ENCODE measurements at places on chromosomes 3 and 15.

DNA sequence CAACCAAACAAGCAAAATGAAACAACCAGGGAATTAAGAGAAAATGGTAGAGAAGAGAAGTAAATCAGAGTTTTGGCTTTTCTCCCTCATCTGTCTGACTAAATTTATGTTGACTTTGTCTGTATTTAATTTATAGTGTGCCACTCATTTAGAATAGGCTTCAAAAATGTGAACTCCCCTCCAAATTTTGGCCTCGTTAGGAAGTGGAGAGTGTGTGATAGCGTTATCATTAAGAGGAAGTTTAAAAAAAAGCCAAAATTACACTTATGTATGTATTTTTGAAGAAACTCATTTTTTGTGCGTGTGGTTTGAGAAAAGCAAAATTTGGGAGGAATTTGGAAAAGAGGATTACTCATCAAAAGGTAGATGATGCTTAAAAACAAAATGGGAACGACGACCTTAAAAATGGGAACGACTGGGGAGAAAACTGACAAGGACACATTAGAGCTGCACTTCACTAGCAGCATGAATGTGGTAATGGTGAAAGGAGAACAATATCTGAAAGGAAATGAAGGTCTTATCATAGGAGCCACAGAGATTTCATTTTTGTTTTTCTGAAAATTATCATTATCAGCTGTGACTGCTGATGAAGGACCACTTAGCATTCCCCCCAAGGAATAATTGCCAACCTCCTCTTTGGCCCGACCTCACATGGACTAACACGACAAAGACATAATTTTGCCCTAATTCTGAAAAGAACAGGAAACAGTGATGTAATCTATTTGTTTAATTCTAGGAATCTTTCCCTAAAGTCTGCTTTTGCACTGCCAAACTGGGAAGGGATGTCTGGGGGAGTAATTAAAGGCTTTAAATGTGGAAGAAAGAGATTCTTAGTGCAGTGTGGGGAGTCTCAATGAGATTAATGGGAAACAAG, 163.2 kb upstream of the P2RY1 start:
- DNase-seq = no peak

DNA sequence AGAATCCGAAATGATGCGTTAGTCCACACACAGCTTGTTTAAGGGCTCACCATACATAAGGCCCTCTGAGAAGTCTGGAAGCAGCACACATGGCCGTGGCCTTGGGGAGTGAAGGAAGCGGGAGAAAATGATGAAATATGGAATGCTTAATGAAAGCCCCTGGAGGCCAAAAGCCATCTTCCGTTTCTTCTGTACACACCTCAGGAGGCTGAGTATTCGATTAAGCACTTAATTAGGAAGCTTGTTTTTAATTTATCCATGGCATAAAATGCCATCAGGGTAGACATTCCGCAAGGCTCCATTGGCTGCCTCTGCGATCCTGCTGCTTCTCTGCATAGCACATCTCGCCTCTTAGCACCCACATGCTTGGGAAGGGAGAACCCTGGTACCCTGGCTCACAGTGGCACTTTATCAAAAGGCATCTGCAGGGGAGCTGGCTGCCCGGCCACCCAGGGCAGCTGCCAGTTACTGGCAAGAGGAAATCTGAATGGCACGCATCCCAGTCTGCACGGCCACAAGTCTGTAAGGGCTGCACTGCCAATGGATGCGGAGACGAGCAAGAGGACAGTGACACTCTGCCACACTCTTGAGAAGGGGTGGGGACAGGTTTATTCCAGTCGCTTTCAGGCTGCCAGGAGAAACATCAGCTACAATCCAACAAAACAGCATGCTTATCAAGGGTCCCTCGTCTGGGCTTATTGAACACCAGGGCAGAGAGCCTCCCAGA, 356.2 kb downstream of the OCA2 start:
- DNase-seq = no peak

DNA sequence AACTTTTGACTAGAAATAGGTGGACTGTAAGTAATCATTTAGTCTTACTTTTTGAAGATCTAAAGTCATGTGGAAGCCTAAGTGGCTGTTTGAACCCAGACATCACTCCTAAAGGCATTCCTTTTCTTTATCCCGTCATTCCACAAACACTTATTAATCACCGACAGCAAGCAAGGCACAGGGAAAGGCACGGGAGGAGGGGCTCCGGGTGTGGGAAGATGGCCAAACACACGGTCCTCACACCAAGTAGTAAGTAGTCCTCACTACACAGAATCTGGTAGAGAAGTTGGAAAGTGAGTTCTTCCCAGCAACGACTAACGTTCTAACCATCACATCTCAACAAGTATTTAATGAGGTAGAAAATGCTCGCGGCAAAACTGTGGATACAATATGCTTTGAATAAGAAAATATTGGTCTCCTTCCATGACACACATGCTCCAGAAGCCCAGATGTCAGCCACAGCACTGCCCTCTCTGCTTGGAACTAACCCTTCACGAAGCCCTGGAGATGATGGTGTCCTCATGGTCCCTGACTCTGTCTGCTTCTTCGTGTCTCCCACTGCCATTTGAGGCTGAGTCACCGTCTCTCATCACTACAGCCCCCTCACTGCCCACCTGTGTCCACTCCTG, 202.2 kb downstream of the OPA1 start:
- DNase-seq = peak; percentile 36

- no peak for DNase-seq
Measured at GRCh38 chr15:79265167-79265566, 17.4 kb upstream of the ANKRD34C start.

- DNase-seq = no peak
Measured at GRCh38 chr3:78348664-78349063, 1308.8 kb downstream of the ROBO2 start.

DNA sequence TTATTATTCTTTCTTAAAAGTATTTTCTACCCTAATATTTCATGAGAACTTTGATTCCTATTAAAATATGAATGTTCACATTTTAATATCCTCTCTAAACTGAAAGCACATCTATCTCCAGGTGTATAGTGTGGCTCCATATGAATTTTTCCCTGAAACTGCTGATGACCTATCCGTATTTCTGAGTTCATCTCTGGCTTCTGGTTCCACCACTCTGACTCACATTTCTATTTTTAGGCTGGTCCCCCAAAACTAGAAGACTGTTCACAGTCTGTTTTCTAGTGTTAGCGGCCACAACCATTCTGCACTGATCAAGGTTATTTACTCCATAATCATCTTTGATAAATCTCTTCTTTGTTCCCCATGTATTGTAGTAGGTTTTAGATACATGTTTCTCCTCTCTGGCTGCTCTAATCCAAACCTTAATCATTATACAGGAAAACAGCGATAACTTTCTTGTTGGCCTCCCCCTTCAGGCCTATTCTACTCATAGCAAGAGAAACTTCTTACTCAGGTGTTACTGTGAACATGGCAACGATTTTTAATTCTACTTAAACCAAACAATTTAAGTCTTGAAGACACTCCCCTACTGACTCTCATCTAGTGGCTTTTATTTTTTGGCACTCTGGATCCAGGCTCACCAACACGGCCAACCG, 12.8 kb downstream of the ADPGK start:
- DNase-seq = peak; percentile 16

- no peak for DNase-seq
Measured at GRCh38 chr3:22899441-22899840, 303.7 kb upstream of the UBE2E2 start.

GRCh38 chr3:154089421-154090420, 31.5 kb upstream of the ARHGEF26 start:
- no peak for DNase-seq
